NCI-H510A treated with DMSO at 0.1 percent for 48 hours (cell line): ENCODE measurements at places on chromosomes 16 and 17.

GRCh38 chr16:67541391-67542263 lies 13.0 kb downstream of the RIPOR1 start:
- no peak for DNase-seq

DNA sequence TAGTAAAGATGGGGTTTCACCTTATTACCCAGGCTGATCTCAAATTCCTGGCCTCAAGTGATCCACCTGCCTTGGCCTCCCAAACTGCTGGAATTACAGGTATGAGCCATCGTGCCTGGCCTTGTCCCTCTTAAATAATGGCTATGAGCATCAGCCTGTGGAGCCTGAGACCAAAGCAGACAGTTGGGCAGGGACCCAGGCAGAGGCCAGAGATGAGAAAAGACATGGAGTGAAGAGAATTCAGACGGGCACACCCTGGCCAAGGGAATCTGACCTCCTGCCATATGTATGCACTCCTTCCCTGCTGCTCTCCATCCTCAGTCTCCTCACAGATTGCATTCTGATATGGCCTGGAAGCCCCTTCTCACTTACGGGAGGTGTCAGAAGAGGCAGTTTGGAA lies 98.4 kb upstream of the DNAH9 start:
- no peak for DNase-seq

- DNase-seq: no peak
Measured at GRCh38 chr17:10055262-10055975, 143.0 kb downstream of the GAS7 start.

- no peak for DNase-seq
Measured at GRCh38 chr17:43547189-43547550, 1.0 kb upstream of the ETV4 start.

DNA sequence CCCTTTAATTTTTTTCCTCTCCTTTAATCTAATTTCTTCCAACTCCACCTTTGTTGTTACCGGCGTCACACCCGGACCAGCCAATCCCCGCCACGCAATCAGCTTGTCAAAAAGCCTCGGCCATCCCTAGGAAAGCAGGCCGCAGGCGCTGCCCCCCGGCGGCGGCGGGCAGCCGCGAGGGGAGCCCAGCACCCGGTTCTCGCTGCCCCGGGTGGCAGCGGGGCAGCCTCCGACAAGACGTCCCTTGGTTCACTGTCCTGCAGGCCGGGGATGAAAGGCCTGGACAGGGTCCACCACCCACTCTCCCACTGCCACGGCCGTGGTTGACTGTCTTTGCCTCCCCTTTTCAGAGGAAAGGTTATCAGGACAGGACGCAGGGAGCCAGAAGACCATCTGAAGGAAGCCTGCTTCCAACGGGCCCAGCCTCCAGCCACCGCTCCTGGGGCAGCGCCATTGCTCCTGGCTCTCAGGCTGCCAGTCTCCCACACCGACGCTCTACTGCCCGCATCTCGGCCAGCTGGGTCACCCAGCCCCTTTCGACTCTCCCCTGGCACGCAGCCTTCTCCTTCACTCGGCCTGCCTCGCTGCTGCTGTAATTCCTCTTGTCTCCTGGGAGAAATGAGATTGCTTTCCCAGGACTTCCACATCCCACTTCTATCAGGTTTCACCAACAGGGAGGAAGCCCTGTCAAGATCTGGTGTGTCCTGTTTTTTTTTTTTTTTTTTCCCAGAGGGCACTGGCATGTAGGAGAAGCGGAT lies 2.8 kb upstream of the UBTF start:
- peak; percentile 69 for DNase-seq

DNA sequence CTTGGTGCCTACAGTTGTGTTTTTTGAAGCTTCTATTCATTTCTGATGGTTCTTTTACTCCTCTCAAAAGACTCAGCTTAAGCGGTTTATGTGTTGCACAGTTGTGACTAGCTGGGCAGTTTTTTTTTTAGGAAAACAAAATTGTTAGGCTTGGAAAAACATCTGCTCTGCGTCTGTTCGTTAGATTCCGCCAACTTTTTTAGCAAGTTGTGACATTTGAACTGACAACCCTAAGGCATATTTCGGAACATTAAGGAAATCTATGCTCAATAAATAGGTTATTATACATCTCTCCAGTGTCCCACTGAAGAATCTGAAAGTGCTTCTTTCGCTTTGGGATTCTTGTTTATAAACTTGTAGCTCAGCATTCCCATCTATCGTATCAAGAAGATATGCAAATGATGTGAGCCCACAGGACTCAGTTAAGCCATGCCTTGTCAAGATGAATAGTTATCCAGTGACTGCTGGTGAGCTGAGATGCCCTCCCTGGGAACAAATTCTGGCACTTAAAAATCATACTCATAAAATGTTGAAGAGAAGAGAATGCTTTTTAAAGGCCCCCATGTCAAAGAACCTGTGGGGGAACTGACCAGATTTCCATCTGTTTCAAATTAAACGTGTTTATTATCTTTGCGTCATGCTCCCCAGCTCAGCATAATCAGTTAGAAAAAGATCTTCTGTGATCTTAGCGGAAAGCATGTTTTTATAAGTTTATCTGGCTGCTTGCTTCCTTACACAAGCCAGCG lies 109.0 kb upstream of the FAM20A start:
- no peak for DNase-seq

DNA sequence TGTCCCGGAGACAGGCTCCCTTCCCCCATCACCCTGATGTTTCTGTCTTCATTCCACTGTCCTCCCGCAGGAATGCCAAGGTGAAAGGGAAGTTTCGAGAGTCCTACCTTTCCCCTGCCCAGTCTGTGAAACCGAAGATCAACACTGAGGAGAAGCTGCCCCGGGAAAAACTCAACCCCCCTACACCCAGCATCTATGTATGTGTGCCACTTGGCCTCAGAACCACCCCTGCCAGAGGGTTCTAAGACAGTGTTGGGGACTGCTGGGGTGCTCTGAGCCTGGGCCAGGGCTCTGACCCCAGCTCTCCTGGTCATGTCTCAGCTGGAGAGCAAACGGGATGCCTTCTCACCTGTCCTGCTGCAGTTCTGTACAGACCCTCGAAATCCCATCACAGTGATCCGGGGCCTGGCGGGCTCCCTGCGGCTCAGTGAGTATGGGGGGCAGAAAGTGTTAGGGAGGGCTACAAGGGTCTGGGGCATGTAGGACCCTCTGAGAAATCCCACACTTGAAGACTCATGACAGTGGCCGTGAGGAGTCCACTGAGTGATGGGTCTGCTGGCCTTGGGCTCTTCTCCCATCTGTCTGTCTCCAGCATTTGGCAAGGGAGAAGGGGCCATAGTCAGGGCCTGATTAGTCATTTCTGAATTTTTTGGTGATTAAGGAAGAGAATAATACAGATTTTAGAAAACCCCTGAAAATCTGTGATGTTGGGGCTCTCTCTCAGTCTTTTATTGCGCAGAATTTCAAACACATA lies 4.9 kb upstream of the TMEM88 start:
- DNase-seq: no peak

GRCh38 chr16:24841291-24841690 lies 4.5 kb upstream of the SLC5A11 start:
- DNase-seq: no peak

DNA sequence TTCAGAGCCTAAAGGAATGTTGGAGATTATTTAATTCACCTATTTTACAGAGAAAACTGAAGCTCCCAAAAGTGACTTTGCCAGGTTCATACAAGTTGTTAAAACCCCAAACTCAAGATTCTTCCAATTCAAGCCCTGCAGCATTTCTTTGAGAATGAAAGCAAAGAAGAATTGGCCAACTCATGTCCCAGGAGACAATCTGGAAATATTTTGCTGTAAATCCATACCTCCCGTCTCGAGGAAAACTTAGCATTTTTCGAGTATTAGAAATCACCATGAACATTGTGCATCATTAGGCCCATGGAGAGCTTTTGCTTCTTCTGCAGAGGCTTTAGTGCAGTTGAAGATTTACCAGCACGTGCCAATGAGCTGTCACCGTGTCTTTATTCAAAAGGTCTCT lies 176.4 kb upstream of the KCNJ16 start:
- no peak for DNase-seq

DNA sequence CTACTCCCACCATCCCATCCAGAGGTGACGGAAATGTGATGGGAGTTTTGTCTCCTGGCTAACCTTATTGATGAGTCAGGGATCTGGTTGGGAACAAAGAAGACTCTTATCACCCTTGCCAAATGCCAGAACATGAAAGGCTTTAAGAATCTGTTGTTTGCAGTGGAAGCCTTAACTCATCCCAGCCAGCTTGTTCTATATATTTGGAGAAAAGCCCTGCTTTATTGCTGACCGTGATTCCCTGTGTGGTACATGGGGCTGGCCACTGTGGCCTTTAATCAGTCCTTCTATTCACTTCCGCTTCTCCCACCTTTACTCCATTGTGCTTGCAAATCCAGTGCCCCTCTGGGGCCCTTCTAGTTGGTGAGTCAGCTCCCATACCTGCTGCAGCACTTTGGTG lies 156.6 kb downstream of the PHKB start:
- DNase-seq: no peak

DNA sequence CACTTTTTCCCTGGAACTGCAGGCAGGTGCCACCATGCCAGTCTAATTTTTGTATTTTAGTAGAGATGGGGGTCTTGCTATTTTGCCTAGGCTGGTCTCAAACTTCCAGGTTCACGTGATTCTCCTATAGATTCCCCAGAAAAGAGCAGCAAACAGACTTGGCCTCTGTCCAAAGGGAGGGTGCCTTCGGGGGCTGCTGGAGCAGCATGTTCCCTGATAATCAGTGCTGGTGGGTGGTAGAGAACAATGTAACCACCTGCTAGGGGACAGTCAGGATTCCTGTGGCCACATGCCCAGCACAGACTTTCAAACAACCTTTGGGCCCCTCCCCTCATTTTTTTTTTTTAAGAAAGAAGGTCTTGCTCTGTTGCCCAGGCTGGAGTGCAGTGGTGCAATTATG lies 14.2 kb upstream of the CCNF start:
- no peak for DNase-seq

DNA sequence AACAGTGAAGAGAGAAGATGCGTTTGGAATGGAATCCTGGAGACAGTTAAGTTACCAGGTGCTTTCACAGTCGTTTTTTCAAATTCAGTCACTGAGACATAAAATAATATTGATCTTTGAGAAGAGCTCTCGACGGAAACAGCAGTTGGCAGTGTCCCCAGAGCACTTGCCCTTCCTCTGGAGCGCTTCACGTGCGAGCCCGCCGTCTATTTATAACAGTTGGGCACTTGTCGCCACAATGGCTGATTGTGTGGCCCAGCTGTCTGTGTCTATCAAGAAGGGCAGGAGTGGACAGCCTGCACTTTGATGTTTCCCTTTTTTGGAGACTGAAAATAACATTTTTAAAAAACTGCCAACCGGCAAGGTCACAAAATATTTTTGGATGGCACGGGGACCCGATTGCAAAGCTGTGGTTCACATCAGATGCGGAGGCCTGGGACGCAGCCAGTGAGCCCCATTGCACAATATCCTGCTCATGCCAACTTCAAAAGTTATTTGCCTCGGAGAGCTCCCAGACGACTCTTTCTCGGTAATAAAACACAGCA lies 62.9 kb downstream of the ADCY9 start:
- peak; percentile 94 for DNase-seq

DNA sequence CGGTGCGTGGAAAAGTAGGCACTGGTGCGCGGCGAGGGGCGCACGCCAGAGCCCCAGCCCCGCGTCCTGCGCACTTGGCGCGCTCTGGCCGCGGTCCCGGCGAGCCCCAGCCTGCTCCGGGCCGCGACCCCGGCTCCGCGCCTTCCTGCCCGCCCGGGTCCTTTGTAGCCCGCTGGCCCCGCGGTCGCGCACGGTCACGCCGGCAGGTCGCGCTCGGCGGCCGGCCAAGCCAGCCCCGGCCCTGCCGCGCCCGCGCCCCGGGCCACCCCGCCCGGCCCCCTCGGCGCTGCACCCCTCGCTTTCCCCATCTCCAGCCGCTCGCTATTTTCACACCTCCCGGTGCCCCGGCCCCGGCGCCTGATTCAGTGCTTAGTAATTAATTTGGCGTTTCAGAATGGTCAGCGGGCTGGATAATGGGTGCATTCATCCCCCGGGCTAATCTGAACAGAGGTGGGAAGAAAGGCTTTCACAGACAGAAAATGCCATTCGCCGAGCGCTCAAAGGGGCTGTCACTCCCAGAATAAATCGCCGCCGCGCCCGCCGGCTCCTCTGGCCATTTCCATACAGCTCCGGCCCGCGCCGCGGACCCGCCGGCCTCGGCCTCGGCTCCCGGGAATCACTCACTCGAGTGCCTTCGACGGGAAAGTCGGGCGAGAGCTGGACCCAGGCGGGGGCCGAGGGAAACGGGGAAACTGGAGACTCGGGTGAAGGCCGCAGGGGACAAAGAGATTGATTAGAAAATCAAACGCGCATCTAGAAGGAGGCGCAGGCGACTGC lies 17.8 kb upstream of the NTN1 start:
- DNase-seq: no peak

GRCh38 chr16:12602811-12603698 lies 200.6 kb downstream of the CPPED1 start:
- DNase-seq: no peak

DNA sequence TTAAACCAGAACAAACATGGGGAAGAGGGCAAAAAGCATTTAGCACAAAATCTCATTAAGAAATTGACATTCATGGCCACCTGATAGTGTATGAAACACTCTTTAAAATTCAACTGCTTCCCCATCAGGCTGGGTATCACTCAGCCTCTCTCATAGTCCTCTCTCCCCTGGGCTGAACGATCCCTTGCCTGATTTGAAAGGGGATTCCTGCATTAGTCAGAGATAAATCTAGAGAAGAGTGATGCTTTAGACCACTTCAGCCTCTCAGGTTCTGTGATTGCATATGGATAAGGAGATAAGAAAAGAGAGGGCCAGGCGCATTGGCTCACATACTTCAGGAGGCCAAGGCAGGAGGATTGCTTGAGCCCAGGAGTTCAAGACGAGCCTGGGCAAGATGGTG lies 280.0 kb downstream of the SOX9 start:
- no peak for DNase-seq

- DNase-seq: no peak
Measured at GRCh38 chr17:66843627-66844026, 8.7 kb downstream of the CACNG5 start.

DNA sequence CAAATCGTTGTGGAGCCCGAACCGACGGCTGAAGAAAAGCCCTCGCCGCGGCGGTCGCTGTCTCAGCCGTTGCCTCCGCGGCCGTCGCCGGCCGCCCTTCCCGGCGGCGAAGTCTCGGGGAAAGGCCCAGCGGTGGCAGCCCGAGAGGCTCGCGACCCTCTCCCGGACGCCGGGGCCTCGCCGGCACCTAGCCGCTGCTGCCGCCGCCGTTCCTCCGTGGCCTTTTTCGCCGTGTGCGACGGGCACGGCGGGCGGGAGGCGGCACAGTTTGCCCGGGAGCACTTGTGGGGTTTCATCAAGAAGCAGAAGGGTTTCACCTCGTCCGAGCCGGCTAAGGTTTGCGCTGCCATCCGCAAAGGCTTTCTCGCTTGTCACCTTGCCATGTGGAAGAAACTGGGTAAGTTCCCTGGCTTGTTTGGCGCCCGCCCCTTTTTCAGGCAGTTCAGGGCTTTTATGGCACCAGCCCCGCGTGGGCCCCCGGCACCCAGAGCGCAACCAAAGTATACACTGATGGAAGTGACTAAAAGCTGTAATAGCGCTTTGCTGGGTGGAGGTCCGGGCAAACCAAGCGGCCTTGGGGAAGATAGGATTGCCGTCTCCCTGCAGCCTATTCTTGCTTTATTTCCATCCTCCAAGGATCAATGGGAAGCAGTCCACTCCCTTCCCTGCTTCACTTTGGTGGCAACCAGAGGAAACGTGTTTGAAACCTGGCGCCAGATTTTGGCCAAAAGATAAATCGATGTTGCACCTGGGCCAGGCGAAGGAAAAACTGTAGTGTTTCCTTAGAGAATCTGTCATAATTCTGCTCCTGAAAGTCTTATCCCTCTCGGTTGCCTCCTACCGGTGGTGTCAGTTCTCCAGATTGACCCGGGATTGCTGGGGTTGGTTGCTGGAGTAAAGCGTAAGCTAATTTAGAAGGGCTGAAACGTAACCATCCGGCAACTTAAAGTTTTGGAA lies 775 bp downstream of the PPM1D start:
- DNase-seq: peak; percentile 88
